ENCODE measurements at places on chromosomes 13 and 19. TPM values are rescaled to one million over a fixed set of nuclear protein-coding genes. Genes with fewer than 3 reads are reported as not detected.

Gene ZNF439
- 7.8 TPM for total RNA-seq

DNA sequence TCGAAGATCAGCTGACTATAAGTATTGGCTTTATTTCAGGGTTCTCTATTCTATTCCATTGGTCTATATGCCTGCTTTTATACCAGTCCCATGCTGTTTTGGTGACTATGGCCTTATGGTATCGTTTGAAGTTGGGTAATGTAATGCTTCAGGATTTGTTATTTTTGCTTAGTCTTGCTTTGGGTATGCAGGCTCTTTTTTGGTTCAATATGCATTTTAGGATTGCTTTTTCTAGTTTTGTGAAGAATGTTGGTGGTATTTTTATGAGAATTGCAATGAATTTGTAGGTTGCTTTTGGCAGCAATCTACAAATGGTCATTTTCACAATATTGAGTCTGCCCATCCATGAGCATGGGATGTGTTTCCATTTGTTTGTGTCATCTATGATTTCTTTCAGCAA is 951.9 kb upstream of the SLITRK1 start:
- no peak for DNase-seq
- no peak overlapping the region for H3K4me3 ChIP-seq
- no peak overlapping the region for H3K27ac ChIP-seq
- H3K27me3 ChIP-seq = no peaks in the 10 kb centered on the region

DNA sequence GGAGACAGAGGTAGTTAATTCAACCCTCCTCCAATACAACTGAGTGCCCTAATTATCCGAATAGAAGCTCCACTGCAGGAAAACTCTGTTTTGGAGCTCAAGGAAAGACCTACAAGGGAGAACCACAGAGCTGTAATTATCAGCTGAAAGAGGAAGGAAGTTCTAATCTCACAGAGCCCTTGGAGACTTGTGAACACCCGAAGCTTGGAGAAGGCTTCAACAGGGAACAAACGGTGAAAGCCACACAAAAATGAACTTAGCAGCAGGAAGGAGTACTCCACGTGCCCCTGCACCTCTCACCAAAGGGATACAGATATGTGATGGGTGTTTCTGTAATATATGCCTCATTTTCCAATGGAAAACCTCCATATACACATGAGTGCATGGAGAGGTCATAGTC is 61.1 kb downstream of the IRS2 start:
- no peaks in the 10 kb centered on the region for H3K36me3 ChIP-seq
- no peaks in the 10 kb centered on the region for H3K4me1 ChIP-seq
- H3K27ac ChIP-seq = no peak overlapping the region
- DNase-seq = no peak
- no peak overlapping the region for H3K4me3 ChIP-seq

DNA sequence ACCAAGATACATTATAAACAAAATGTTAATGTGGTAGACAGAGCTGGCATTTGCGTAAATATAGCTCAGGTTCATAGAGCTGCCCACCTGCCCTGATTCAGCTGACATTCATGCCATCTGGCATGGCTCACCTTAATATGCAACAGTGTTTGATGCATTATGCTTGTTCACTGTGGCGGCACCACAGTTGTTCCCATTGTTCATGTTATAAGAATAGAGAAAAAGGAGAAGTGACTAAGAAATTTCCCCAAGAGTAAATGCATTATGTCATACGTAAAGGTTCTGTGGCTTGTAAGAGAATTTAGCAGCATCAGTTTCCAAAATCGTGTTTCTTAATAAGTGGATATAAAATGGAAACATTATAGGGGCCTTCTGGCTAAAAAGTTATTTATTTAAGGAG is 4.5 kb downstream of the CCNA1 start:
- no peaks in the 10 kb centered on the region for H3K4me1 ChIP-seq
- H3K27me3 ChIP-seq = peaks cover 44% of the 10 kb centered on the region
- no peak for DNase-seq
- no peak overlapping the region for H3K4me3 ChIP-seq

- no peaks in the 10 kb centered on the region for H3K36me3 ChIP-seq
- DNase-seq = peak; percentile 63
- H3K4me3 ChIP-seq = no peak overlapping the region
- no peaks in the 10 kb centered on the region for H3K4me1 ChIP-seq
- no peaks in the 10 kb centered on the region for H3K27me3 ChIP-seq
- H3K27ac ChIP-seq = no peak overlapping the region
Measured at GRCh38 chr19:48351341-48351752, 12.4 kb downstream of the TMEM143 start.

DNA sequence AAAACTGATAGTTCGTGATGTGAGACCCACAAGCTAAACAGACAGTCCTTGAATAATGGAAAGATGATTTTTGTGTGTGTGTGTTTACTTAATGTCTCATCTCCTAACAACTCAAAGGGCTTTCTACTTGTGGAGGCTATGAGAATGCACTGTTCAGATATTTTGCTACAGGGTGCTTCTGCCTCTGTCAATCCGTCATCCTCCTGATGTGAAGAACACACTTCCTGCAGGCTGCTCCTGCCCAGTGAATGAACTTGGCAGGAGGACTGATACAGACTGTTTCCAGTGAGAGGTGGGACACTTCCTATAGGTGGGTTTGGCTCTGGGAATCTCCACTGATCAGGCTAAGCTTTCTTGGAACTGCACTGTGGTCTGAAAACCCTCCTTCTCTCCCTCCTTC is 168.4 kb upstream of the STARD13 start:
- H3K4me1 ChIP-seq = peaks cover 13% of the 10 kb centered on the region
- no peak overlapping the region for H3K27ac ChIP-seq
- no peaks in the 10 kb centered on the region for H3K27me3 ChIP-seq
- H3K4me3 ChIP-seq = no peak overlapping the region
- no peak for DNase-seq

Gene PCDH9
- total RNA-seq = 0.76 TPM

DNA sequence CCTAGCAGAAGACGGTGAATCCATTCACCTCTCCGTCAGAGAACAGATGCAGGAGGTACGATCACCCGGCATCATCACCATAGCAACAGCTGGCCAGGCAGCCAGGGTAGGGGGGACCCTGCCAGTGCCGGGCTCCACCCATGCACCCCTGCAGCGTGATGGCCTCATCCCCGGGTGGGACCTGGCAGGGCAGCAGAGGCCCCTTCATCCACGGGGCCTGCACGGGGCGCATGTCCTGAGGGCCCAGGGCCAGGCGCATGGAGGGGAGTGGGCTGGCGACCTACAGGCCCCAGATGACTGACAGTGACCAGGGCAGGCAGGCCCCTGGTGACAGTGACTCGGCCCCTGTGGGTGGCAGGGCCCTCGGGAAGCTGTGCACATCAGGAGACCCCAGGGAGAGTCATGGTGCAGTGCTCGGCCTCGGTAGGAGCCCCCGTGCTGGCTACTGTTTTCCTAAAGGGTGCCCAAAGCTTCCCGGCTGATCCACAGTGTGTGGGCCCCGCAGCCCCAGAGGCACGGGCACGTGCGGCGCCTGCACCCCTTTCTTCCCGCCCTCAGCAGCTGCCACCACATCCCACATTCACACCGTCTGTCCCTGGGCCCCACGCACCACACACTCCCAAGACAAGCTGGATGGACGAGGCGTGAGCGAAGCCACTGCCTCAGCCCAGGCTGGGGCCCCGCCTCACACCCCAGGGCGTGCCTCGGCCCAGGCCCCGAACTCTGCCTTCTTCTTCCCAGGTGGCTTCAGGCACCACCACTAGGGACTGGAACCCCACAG is 4.8 kb downstream of the RNF126 start:
- peak overlapping the region; percentile 91 for H3K27ac ChIP-seq
- H3K36me3 ChIP-seq = no peaks in the 10 kb centered on the region
- peaks cover 25% of the 10 kb centered on the region for H3K4me1 ChIP-seq
- peak; percentile 52 for DNase-seq
- peak overlapping the region; percentile 66 for H3K4me3 ChIP-seq
- H3K27me3 ChIP-seq = no peaks in the 10 kb centered on the region

Gene OR10H1
- not detected for total RNA-seq

- no peak overlapping the region for H3K4me3 ChIP-seq
- H3K4me1 ChIP-seq = no peaks in the 10 kb centered on the region
- H3K36me3 ChIP-seq = peaks cover 89% of the 10 kb centered on the region
- no peak for DNase-seq
Measured at GRCh38 chr19:52214241-52214640, 24.4 kb downstream of the PPP2R1A start.

DNA sequence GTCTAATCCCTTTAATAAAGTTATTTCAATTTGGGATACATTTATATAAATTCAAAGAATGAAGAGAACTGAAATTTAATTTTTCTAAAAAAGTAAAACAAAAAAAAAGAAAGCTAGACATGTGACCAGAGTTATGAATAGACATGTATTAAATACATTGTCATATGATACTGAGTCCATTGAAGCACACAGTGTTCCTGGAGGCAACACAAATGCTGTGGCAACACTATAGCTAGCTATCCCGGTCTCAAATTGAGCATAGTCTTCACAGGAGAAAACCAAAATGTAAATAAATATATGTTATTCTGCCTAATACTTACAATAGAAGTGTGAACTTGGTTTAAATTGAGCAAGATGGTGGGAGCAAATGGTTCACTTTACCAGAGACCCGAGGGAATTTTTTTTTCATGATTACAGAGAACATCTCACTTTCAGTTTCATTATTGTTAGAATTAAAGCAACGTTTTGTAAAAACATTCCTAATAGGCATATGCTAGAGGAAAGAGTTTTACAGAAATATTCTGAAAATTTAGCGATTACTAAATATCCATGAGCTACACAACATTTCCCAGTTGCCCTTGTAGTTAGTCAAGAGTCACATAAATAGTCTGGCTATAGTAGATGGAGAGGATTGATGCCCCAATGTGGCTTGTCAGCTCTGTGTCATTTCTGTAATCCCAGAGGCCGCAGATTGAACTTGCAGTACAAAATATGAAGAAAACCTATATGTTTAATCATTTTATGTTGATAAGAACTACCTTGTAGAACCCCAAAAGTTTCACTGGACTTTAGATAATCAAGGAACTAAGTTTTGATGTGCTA is 775.7 kb upstream of the SPRY2 start:
- no peak for DNase-seq
- H3K4me3 ChIP-seq = no peak overlapping the region
- no peaks in the 10 kb centered on the region for H3K4me1 ChIP-seq
- no peaks in the 10 kb centered on the region for H3K36me3 ChIP-seq

DNA sequence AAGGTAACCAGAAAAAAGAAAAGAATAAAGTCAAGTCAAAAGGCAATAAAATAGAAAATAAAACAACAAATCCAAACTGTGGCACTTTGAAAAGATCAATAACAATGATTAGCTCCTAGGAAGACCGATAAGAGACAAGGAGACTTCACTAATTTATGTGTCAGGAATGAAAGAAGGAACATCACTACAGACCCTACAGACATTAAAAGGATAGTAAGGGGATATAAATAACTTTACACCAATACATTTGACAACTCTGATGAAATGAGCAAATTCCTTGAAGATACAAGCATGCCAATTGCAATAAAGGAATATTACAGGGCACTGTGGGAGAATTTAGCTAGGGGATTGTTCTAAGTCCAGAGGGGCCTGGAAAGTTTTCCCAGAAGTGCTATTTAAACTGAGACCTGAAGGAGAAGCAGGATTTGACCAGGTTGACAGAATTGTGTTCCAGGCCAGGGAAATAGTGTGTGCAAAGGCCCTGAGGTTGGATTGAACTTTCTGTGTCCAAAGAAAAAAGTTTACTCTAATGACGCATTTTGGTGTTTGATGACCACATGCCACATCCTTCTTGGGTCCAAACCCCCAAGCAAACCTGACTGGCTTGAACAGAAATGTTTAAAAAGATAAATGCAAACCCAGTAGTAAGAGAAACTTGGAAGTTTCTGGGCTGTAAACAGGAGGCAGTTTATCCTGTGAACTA is 1.6 kb upstream of the C19orf38 start:
- no peaks in the 10 kb centered on the region for H3K4me1 ChIP-seq
- H3K27ac ChIP-seq = no peak overlapping the region
- H3K27me3 ChIP-seq = no peaks in the 10 kb centered on the region
- no peak for DNase-seq
- H3K4me3 ChIP-seq = no peak overlapping the region
- no peaks in the 10 kb centered on the region for H3K36me3 ChIP-seq

DNA sequence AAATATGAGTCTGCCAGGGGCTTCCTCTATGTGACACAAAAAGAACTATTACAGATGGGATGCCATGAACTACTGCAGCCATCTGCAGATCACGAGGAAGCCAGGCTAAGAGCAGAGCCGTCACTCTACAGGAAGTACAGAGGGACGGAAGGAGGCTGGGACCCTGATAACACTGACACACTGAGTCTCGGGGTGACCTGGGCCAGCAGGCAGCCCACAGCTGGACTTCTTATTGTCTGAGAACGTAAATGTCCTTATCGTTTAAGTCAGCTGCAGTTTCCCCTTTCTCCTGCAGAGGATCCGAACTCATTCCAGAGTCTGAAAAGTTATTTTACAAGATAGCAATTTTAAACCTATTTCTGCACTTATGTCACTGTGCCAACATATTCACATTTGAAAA is 20.7 kb downstream of the PARP4 start:
- DNase-seq = no peak
- no peak overlapping the region for H3K27ac ChIP-seq
- H3K4me1 ChIP-seq = no peaks in the 10 kb centered on the region
- no peaks in the 10 kb centered on the region for H3K27me3 ChIP-seq

DNA sequence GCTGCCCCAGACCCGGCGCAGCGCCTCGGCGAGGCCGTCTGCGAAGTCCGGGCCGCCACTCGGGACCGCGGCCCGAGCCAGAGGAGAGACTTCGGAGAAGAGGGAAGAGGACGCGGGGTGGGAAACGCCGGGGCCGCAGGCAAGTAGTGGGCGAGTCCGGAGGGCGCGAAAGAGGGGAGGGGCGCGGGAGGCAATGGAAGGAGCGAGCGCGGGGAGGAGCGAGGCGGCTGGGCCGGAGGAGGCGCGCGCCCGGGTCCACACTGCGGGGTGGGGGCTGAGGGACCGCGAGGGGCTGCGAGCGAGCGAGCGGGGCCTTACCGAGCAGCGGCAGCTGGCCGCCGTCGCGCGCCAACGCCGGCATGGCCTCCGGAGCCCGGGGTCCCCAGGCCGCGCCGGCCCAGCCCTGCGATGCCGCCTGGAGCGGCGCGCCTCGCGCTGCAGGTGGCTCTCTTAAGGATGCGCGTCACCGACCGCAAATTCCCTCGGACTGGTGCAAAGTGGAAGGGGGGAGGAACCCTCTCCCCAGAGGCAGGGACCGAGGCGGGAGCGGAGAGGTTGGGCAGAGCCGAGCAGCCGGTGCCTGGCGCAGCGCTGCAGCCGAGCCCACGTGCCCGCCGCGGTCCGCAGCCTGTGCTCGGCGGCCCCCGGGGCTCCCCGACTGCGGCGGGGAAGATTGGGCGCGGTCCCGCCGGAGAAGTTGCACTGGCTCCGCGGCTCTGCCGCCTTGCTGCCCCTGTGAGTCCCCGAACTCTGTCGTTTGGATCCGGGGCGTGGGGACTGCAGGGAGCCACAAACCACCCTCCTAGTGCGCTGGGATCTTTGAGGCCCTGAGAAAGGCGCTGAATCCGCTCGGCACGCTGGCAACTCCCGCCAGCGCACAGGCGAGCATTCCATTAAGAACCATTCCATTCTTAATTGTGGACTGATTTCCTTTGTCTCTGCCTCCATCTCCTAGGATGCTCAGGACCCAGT is at the start of gene FLT3:
Gene FLT3 (minus strand): TSS at position 427 of the 972 bp plus-strand sequence. CDS start 66 bp downstream, at position 361.
- H3K27me3 ChIP-seq = peaks cover 65% of the 10 kb centered on the region
- no peaks in the 10 kb centered on the region for H3K4me1 ChIP-seq

Gene NBEA
- 3.7 TPM for total RNA-seq
